ENCODE measurements at places on chromosomes 6 and 20.

DNA sequence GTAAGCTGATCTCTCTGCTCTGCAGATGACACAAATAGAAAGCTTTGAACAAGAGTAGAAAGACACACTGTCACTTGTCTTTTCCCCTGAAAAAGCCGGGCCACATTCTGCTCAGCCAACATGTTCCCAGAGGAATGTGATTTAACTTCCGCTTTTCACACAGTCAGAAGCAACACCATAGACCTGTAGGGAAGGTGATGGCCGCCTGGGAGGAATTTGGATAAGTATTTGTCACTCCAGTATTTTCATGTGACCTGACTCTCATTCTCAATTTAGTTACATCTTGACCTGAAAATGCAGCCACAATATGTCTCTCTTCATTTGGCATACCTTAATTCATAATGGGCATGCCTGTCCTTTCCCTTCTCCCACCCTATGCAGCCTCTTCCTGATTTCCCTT, 2.0 kb upstream of the GRM1 start:
- DNase-seq: no peak

DNA sequence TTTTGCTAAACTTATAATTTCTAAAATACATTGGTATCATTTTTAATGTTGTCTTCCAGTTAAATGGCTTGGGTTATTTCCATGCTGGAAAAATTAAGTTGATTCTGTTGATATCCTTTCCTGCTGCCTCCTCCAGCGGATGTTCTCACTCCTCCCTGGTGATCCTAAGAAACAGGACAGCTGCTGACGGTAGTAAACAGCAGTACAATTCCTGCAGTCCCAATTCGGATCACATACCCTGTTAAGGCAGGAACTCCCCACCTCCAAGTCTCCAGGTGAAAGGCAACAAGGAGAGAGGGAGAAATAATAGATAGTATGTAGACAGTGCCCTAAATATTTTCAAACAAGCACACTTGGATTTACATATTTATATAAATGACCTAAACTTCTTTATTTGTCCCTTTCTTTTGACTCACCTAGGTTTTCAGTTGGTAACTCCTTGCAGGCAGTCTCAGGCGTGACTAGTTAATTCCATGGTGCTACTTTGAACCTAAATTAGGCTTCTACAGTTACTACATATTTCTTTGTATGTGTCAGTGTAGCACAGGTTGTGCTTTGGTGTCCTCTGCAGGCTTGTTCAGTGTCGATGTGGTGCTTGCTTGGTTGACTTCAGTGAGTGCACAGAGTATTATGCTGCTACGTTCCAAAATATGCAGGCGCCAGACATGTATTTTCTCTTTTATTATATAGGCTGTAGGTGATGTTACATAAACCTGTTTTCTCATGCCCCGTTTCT, 126.0 kb downstream of the ADGRB3 start:
- DNase-seq: no peak

GRCh38 chr6:57434944-57435343, 117.5 kb downstream of the PRIM2 start:
- no peak for DNase-seq

DNA sequence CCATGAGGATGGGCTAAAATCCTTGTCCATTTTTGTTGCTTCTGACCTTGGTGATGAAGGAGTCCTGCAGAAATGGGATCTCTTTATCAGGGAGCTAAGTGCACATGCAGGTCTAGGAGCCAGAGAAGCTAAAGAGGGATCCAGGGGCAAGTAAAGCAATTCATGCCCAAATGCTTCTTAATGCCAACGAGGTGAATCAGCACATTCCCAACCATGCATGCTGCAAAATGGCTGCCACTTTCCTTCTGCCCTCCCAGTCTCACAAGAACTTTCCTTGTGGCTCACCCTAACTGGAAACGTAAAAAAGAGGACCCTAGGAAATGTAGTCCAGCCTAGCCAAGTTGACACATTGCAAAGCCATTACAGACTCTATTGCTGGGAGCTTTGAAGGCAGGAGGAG, 298.4 kb downstream of the MAFB start:
- DNase-seq: no peak

DNA sequence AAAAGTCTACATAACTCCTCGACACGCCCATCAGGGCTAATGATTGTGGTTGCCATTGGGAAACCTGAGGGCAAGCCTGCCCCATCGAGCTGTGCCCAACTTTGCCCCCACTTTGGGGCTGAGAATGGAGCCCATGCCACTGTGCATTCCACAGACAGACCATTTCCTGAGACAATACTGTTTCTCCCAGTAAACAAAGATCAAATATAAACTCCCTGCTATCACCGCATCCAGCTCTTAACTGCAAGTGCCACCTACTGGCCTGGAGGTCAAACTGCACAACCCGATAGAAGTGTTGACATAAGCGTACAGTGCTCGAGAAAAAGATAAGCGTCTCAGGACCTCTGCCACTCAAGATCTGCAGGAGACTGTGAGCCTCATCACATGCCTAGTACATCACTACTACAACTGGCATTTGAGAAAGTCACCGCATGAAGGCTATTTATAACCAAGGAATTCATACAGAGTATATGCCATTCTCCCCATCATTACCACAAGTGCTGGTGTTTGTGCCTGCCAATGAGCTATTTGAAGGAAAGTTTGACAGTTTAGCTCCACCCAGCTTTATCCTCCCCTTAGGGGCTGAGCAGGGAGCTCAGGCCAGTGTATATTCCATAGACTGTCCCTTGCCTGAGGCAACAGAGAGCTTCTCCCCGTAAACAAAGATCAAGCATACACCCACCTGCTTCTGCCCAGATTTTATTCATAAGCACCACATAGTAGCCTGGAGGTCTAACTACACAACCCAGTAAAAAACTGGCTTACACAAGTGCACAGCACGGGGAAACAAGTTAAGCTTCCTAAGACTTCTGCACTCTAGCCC, 4.5 kb upstream of the DEFB126 start:
- no peak for DNase-seq

DNA sequence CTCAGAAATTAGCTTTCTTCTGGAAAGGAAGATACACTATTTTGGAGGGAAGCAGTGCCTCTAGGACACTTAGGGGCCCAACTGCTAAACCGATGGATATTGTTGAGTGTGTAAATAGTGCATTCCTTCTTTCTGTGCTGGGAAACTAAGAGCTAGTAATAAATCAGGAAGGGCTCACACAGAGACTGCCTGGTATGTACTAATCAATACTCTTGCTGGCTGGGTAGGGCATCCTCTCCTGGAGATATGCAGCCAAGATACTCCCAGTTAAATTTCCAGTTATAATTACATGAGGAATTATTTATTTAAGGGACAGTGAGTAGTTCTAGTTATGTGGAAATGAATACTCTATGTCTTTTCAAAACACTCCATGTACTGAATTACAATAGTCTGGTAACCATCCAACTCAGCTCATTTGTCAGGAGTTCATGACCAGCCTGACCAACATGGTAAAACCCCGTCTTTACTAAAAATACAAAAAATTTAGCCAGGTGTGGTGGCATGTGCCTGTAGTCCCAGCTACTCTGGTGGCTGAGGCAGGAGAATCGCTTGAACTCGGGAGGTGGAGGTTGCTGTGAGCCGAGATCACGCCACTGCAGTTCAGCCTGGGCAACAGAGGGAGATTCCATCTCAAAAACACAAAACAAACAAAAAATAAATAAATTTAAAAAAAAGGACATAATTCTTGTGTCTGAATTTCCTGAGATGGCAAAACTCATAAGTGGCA, 100.0 kb downstream of the OR2B2 start:
- DNase-seq: no peak

DNA sequence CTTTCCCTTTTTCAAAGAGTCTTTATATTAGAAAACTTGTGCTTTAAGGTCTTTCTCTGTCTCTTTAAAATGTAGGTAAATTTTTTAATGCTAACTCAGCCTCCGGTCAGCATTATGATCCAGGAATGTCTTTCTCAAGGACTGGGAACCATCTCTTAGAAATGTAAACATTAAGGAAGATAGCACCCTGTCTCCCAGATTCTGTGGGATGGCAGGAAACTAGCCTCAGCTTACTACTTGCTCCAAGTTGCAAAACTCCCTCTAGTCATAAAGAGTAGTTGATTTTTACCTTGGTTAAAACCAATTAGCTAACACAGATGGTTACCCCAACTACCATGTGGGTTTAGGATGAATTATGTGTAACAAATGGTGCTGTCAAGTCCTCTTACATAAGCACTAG, 4.7 kb upstream of the TAAR1 start:
- DNase-seq: no peak

GRCh38 chr6:153045271-153045670, 42.8 kb upstream of the MTRF1L start:
- DNase-seq: no peak

DNA sequence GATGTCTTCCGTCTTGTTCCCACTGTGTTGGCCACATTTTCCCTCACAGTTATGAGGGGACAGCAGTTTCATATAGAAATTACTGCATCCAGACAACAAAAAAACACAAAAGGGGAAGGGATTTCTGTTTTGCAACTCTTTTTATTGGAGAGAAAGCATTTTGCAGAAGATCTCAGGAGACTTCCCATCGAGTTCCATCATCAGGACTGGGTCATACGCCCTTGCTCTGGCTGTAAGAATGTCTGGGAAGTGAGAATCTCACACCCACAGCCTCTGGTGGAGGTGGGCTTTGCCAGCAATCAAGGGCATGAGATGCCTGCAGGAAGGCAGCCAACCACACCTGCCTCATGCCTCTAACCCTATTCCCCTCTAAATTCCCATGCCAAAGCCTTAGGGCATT, 5.8 kb upstream of the IGF2R start:
- no peak for DNase-seq

- no peak for DNase-seq
Observed at GRCh38 chr6:7959453-7959852, 48.9 kb upstream of the TXNDC5 start.

GRCh38 chr6:138377844-138378243, at the start of gene SMIM28:
Gene SMIM28, plus strand, starts transcription at chr6:138377905. Its CDS starts 168 bp downstream, at chr6:138378073.
- no peak for DNase-seq

GRCh38 chr6:119446115-119446554, 96.6 kb upstream of the MAN1A1 start:
- DNase-seq: no peak

DNA sequence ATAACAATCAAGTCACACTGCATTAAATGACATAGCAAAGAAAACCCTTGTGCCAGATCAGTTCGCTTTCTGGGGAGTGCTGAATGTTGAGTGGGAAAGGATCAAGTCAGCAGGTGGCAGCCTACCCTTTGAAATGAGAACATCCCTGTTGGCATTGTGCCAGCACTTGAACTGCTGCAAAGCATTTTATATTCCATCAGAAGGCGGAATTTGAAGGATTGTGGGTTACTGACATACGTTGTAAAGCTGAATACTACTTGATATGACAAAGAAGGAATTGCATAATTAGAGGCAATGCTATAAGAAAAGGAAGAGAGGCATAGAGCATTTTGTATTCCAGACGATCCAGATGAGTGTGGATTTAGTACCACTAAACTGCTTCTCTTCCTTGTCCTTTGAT, 26.5 kb downstream of the BCKDHB start:
- peak; percentile 2 for DNase-seq

- DNase-seq: no peak
Observed at GRCh38 chr20:61874421-61875068, 191.1 kb downstream of the TAF4 start.

DNA sequence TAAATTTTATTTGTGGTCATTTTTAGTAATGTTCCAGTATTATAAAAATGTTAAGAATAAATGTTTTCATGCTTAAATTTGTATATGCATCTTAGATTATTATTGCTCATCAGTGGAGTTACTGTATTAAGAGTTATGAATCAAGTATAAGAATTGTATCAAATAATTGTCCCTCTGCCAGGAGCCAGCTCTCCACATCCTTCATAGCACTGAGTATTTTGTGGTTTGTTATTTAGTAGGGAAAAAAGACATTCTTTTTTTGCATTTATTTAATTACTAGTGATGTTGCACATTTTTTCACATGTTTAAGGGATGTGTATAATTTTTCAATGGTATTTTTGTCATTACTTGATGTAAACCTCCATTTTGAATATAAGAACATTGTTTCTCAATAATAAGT, 102.0 kb downstream of the ADGRB3 start:
- DNase-seq: no peak

DNA sequence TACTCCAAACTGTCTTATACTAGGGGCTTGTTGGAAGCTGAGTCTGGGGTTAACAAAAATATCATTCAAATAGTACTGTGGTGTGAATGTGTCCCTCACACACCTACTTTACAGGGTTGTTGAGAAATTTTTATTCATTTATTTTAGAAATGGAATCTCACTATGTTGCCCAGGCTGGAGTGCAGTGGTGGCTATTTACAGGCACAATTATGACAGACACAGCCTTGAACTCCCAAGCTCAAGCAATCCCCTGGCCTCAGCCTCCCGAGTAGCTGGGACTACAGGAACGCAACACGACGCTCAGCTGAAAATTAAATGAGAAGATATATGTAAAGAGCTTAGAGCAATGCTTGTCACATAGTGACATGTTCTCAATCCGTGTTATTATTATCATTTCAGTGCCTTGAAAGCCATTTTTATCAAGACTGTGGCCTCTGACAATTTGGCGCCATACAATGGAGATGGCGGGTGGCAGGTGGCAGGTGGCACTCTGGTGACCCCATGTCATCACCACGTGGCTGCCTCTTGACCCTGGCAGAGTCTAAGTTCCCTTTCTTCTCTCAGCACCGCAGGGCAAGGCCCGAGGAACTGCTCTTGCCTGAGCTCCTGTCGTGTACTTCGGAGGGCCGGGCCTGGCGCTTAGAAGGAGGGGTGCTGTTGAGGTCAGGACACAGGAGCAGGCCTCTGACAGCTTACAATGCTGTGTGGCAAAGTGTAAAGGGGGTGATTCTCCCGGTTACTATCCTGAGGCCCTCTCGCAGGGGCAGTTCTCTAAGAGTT, 64.5 kb downstream of the STX11 start:
- no peak for DNase-seq

DNA sequence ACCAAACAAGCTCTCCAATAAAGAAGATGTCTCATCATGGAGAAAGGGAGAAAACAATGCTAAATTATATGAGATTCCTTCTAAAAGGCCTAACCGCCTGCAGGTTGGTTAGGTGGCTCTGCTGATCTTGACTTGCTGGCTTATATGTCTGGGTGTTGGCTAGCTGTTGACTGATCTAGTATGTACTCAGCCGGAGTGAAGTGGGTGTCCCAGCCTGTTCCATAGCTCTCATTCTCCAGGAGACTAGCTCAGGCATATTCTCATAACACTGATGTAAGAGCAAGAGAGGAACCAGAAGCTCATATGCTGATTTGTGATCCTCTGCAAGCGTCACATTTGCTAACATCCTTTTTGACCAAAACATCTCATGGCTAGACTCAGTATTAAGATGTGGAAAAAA, 473.0 kb downstream of the BMP2 start:
- DNase-seq: no peak

DNA sequence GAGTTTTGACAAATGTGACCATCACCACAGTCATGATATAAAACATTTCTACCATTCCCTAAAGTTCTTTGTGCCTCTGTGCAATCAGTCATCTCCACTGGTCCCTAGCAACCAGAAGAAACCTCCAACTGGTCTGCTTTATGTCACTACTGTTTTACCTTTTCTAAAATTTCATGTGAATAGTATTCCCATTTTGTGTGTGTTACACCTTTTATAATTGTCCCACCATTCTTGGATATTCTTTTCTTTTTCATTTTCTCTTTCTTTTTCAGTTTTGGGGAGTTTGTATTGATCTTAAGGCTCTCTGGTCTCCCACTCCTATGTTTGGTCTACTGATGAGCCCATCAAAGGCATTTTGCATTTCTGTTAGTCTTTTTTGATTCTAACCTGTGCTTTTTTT, 95.4 kb downstream of the NCOA3 start:
- DNase-seq: no peak

- no peak for DNase-seq
Observed at GRCh38 chr6:109672175-109672574, 18.8 kb downstream of the AK9 start.
